CD4-positive, alpha-beta T cell treated with Interleukin-17A for 4 hours (primary cell): ENCODE measurements at places on chromosomes 13 and 19.

- no peak for DNase-seq
Observed at GRCh38 chr13:84934911-84935310, 864.3 kb downstream of the SLITRK6 start.

GRCh38 chr13:51912091-51912490, 50.3 kb downstream of the CCDC70 start:
- DNase-seq: no peak

- DNase-seq: no peak
Observed at GRCh38 chr19:28874742-28875141, 338.2 kb downstream of the UQCRFS1 start.

GRCh38 chr19:38022791-38023670, 116.0 kb downstream of the SIPA1L3 start:
- DNase-seq: no peak

GRCh38 chr13:51501592-51502152, 48.8 kb upstream of the INTS6 start:
- no peak for DNase-seq

- no peak for DNase-seq
Observed at GRCh38 chr19:8567522-8568172, 9.6 kb downstream of the MYO1F start.

GRCh38 chr19:28956961-28957360, 256.0 kb downstream of the UQCRFS1 start:
- no peak for DNase-seq

DNA sequence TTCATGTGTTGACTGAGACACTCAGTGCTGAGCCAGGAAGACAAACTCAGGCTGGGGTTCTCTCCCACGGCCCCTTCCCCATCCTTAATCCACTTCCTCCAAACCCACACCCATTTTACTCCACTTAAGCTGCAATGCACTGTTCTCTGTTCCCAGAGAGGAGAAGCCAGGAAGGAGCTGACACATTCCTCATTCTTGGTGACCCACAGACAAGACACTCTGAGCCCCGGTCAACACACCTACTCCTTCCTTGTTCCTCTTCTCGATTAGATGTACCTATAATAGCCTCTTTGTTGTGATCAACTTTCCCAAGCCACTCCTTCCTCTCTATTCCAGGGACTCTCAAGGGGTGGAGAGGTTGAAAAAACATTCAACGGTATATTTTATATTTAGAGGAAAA, 47.1 kb downstream of the INSR start:
- DNase-seq: no peak

DNA sequence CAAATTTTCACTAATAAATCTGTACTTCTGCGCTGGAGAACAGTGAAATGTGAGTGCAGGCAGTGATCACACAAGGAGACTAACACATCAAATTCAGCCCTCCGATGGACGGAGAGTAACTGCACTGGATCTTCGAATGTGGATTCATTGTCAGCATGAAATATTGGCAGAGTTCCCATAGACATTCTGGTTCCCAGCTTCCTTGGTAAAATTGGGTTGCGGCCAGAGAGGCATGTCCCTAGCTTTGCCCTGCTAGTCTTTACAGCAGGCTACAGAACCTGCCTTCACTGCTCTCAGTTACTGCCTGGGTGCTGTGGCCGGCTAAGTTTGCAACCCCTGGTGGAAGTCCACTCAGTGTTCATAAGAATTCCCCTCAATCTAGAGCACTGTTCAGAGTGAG, 32.3 kb upstream of the UQCRFS1 start:
- no peak for DNase-seq

- no peak for DNase-seq
Observed at GRCh38 chr13:114089751-114090400, 42.5 kb downstream of the RASA3 start.

- no peak for DNase-seq
Observed at GRCh38 chr13:25232937-25233515, 54.3 kb downstream of the MTMR6 start.

- DNase-seq: peak; percentile 15
Observed at GRCh38 chr19:8611877-8612806, 1.6 kb upstream of the ADAMTS10 start.
